ENCODE measurements at places on chromosomes 16 and 17.
A peak's percentile ranks its signal among the peaks of the same experiment; 100 is the strongest.

- no peak for DNase-seq
Measured at GRCh38 chr16:14600164-14600563, 29.9 kb downstream of the PARN start.

GRCh38 chr17:5410594-5411272 lies 8.7 kb downstream of the NUP88 start:
- DNase-seq = no peak

DNA sequence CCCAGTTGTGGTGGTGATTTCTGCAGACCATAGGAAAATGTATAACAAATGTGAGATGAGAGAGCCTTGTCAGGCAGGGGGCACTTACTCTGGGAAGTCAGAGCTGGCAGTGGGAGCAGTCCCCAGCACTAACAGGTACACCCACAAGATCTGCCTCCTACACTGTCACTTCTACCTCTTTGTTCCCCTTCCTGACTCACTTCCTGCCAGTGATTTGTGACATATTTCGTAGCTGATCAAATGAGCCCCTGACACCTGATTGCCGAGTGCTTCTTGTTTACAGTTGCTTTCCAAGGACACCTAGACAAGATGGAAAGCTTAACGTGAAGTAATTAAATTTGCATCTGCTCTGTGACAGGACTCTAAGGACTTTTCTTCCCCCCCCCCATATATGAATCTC lies 40.5 kb downstream of the FTO start:
- DNase-seq = no peak

- DNase-seq = no peak
Measured at GRCh38 chr17:81156866-81157805, 8.2 kb upstream of the PVALEF start.

DNA sequence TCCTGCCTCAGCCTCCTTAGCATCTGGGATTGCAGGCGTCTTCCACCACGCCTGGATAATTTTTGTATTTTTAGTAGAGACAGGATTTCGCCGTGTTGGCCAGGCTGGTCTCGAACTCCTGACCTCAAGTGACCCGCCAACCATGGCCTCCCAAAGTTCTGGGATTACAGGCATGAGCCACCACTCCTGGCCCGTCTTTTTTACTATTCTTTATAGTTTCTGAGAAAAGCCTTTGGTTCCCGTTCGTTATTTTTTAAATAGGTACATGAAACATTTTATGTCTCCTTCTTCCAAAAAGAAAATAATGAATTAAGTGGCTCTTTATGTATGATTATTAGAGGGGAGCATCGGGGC lies 570 bp upstream of the BCO1 start:
- DNase-seq = no peak

DNA sequence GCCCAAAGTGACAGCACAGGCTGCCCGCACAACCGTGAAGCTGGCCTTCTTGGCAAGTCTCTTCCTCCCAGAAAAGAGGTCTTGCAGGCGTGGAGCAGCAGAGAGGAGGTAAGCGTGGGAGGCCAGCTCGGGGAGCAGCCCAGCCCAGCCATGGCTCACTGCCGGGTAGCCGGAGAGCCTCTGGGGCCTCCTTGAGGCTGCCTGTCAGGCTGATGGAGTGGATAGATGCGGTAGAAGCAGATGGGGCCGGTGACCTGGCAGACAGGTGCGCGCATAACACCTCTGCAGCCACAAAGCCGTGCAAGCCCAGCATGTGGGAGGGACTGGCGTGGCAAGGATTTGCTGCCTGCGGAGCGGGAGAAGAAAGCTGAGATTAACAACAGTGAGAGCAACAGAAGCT lies 17.1 kb upstream of the DOK4 start:
- DNase-seq = no peak

GRCh38 chr17:56009795-56010651 lies 143.3 kb upstream of the ANKFN1 start:
- no peak for DNase-seq

DNA sequence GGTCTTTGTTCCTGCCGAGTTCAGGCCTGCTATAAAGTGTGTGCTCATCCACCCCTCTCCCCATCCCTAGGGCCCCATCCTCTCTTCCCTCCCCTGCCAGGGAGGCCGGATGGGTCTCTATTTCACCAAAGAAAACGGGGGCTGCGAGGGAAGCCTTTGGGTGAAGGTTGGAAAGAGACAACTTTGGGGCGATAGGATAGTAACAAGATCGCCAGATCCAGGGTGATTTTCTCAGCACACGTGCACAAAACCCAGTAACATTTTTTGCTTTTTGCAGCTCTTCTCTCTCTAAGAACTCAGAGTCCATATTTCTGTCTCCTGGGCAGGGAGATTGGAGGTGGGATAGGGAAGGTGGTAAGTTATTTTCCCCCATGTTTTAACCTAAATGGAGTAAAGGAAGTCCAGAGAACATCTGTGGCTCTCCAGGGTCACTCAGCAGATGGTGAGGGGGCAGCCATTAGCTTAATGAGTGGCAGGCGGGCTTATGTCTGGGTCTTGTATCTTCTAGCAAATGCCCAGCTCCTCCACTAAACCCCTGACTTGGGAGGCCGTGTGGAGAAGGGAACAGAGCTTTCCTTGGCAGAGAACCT lies 6.9 kb downstream of the CCR7 start:
- no peak for DNase-seq

- peak; percentile 90 for DNase-seq
Measured at GRCh38 chr17:68291836-68292688, 767 bp downstream of the ARSG start.

- DNase-seq = peak; percentile 78
Measured at GRCh38 chr17:39667945-39668924, at the start of gene PNMT. Gene PNMT (plus strand): TSS chr17:39668453. CDS start chr17:39668476, 23 bp downstream.

DNA sequence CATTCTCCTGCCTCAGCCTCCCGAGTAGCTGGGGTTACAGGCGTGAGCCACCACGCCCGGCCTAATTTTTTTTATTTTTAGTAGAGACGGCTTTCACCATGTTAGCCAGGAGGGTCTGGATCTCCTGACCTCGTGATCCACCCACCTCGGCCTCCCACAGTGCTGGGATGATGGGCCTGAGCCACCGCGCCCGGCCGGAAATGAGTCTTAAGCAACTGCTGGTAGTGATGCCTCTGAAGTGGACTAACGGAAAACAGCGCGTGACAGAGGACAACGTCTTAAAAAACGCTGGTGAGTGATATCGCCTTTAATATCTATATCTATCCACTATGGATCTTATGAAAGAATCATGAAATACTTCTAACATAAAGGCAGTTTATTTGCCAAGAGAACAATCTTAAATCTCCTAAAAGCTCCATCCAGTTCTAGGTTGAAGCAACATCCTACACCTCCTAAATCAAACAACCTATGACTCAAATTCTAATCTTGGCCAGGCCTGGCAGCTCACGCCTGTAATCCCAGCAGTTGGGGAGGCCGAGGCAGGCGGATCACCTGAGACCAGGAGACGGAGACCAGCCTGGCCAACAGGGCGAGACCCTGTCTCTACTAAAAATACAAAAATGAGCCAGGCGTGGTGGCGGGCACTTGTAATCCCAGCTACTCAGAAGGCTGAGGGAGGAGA lies 69.8 kb downstream of the NXN start:
- DNase-seq = peak; percentile 66

- DNase-seq = no peak
Measured at GRCh38 chr17:32259586-32259985, 6.0 kb upstream of the RHBDL3 start.

DNA sequence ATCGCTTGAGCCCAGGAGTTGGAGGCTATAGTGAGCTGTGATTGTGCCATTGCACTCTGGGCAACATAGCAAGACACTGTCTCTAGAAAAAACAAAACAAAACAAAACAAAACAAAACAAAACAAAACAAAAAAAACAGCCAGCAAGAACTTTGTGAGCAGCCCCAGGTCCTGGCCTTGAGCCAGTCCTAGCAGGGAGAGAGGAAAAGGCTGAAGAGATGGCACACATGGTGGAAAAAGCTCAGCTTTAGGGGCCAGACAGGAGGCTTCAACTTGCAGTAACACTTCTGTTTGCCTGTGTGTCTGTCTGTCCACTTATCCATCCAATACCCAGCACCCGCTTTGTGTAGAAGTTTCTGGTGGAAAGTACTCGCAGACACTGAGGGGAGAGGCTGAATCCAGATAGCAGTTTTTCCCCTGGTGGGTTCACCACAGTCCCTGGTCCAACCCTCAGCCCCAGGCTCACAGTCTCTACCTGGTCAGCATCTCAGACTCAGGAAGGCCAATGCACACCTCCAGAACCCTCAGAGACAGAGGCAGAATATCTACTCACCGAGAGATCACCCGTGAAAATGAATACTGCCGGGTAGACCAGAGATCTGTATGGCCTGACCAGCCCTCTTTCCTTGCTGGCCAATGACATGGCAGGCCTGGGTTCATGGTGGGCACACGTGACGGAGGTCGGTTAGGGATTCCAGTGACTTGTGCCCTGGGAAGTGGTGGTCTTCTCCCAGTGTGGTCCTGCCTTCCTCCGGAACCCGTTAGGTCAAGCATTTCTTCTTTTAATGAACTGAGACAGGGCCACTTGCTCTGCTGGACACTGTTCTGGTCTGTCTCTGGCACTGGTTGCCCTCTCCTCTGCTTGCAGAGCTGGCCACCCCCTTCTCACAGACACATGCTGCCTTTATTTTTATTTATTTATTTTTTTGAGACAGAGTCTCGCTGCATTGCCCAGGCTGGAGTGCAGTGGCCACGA lies 79.5 kb upstream of the DNAJA2 start:
- DNase-seq = no peak

DNA sequence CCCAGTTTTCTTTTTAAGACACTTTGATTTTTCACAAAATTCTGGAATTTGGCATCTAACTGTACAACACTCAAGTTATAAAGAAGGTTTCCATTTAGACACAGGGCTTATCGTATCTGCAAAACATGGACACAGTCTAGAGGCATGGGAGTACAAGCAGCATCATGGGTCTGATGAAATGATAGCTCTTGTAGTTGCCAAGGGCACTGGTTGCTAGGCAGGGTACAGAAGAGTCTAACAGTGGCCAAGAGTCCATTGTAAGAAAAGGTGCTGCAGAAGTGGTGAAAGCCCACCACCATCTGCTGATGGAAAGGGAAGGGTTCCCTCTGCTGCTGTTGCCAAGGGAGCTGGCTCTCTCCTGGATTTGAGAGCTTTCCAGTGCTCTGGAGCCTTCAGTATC lies 20.8 kb downstream of the MYOCD start:
- no peak for DNase-seq

GRCh38 chr16:1530883-1531637 lies 2.4 kb upstream of the TMEM204 start:
- peak; percentile 38 for DNase-seq

DNA sequence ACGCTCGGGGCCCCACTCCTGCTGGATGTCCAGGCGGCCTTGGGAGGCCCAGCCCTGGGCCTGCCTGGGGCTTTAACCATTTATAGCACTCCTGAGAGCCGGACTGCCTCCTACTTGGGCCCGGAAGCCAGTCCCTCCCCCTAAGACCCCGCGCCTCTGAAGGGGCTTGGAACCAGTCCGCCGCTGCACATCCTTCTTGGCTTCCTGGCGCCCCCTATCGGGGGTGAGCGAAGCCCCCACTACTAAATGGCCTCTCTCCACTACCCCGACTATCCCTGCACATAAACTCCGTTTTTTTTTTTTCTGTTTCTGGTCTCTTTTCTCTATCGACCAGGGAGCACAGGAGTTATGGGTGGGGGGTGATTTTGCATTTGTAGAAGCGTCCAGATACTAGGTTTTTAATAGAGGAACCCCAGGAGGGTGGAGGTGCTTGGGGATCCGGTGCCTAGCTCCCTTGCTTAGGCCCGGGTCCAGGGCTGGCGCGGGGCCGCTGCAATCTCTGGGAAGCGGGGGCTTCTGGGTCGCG lies 633 bp upstream of the NOL3 start:
- no peak for DNase-seq

- peak; percentile 20 for DNase-seq
Measured at GRCh38 chr16:55324285-55325079, 479 bp downstream of the IRX6 start.

DNA sequence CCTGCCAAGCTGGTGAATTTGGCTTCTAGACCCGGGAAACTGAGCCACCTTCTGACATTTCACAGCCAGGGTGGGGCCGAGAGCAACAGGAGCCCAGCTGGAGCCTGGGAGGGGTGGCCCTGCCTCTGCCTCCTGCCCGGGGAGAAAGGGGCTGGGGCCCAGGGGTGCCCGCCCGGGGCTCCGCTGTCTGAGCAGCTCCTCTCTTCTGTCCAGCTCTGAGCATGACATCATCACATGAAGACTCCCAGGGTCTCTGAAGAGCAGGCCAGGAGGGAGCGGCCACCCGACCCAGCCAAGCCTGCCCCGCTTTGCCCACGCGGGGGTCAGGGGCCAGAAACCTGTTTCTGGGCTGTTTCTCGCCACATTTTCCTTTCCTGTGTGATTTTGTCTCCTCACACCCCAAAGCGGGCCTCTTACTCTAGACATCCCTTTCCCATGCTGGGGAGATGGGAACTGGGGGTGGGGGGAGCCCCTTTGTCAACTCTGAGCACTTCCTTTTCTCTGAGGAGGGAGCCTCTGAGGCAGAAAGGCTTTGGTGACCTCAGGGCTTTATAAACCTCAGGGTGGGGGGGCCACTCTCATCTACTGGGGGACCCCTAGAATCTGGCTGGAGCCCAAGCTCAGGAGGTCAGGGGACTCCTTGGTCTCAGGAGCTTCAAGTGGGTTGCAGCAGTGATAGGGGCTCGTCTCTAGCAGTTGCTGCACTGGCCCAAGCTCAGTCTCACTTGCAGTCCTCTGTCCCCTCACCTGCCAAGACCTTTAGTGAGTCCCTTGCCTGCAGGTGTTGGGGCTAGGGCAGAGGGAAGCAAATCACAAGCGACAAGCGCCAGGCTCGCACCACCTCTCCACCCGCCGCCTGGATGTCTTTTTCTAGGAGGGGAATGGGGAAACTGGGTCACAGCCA lies 7.6 kb downstream of the UBALD2 start:
- DNase-seq = peak; percentile 48

DNA sequence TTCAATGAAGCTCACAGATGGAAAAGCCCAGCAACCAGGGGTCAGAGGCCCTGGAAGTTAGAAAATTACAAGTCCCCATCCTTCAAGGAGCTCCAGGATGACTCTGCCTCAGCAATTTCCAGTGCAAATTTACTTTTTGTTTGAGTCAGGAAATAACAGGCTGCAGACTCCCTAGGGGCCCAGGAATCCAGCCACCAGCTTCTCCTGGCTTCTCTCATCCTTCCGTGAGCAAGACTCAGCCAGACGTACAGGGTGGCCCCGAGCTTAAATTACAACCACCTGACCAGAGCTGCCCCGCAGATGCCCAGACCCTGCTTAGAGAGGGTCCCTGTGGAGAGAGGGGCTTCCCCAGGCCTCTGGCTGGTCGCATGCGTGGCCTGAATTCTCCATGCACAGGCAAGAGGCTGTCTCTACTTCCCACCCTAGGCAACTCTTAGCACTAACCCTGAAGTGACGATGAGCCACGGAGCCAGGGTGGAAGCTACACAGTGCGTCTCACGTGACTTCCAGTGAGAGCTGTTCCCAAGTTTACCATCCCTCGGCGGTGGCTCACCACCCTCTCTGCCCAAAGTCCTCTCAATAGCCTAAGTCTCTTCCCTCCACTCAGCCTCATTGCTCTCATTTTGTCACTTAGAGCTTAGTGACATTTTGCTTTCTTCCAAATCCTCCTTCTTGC lies 27.1 kb downstream of the GPR142 start:
- no peak for DNase-seq

Measured in right lobe of liver (tissue), 6 donors.